ENCODE measurements at places on chromosomes 3 and 15. TPM values are rescaled to one million over a fixed set of nuclear protein-coding genes. Genes with fewer than 3 reads are reported as not detected.

The SLC24A5 gene
- not detected for total RNA-seq

The SAXO2 gene
- 0.44 TPM for total RNA-seq

The LRTM1 gene
- not detected for total RNA-seq

The ARL6 gene
- total RNA-seq, result 10.9 TPM

The CYP8B1 gene
- total RNA-seq, result not detected

The ZIC4 gene
- total RNA-seq, result not detected

The CAND2 gene
- total RNA-seq, result 16.9 TPM

The FSIP1 gene
- 1.6 TPM for total RNA-seq

The CCDC80 gene
- total RNA-seq, result 386 TPM

The NME9 gene
- not detected for total RNA-seq

The CFAP100 gene
- not detected for total RNA-seq

The C3orf20 gene
- under 0.01 TPM for total RNA-seq

The C3orf22 gene
- not detected for total RNA-seq

The SGO1 gene
- total RNA-seq, result 9.9 TPM

The ARNT2 gene
- total RNA-seq, result 4.7 TPM

The ATP13A5 gene
- not detected for total RNA-seq

The GRAMD1C gene
- 7.1 TPM for total RNA-seq

The PLA2G4F gene
- not detected for total RNA-seq

The CYP1A2 gene
- not detected for total RNA-seq

The ADGRG7 gene
- total RNA-seq, result not detected

The SPSB4 gene
- total RNA-seq, result not detected

Measured in smooth muscle cell of trachea (primary cell).